ENCODE measurements at places on chromosomes 1 and 21.

- no peak for DNase-seq
Measured at GRCh38 chr21:32382108-32382644, 10.6 kb downstream of the URB1 start.

- no peak for DNase-seq
Measured at GRCh38 chr1:30930631-30931173, 22.1 kb upstream of the SDC3 start.

DNA sequence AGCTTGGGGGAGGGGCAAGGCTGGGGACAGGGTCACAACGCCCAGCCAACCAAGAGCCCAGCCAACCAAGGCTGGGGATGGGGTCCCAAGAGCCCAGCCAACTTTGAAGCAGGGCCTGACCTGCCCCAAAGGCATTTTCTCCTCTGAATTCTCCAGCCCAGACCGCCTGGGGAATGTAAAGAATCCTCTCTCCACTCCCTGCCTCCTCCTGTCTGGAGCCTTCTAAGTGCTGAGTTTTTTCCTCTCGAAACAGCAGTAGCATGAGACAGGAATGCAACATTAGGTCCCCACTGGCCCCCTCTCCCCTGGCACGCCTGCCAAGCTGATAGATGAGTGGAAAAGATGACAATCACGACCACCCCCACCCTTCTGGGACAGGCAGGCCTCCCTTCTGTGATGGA is 17.0 kb downstream of the C1orf198 start:
- DNase-seq: no peak

DNA sequence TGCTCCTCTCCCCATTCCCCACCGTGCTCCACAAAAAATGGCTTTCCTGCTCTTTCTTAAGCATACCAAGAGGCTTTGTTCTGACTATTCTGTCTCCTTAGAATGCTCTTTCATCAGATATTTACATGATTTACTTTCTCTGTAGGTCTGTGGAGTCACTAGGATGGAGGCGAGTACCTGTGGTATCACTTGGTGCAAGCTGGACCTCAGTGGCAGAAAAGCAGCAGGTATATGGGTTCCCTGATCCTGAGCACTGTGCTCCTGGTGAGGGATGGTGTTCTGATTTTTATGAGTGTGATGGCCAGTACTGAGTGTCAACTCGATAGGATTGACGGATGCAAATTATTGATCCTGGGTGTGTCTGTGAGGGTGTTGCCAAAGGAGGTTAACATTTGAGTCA is 10.0 kb downstream of the C1orf87 start:
- DNase-seq: no peak

GRCh38 chr1:64864018-64864940 is 102.1 kb downstream of the JAK1 start:
- peak; percentile 56 for DNase-seq

DNA sequence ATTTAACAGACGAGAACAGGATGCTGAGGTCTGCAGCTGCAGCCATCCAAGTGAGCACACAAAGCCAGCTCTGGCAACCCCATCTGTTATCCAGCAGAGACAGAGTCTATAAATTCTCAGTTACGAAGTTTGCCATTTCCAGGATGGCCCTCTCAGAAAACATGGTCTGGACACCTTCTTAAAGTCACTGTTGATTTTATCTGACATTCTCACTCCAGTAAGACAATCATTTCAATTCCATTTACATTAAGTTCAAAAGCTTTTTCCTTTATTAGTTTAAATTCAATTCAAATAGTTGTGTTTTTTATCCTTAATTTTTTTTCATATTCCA is 125.5 kb downstream of the DMRTB1 start:
- DNase-seq: no peak

- no peak for DNase-seq
Measured at GRCh38 chr1:204323887-204324286, 35.8 kb downstream of the PLEKHA6 start.

DNA sequence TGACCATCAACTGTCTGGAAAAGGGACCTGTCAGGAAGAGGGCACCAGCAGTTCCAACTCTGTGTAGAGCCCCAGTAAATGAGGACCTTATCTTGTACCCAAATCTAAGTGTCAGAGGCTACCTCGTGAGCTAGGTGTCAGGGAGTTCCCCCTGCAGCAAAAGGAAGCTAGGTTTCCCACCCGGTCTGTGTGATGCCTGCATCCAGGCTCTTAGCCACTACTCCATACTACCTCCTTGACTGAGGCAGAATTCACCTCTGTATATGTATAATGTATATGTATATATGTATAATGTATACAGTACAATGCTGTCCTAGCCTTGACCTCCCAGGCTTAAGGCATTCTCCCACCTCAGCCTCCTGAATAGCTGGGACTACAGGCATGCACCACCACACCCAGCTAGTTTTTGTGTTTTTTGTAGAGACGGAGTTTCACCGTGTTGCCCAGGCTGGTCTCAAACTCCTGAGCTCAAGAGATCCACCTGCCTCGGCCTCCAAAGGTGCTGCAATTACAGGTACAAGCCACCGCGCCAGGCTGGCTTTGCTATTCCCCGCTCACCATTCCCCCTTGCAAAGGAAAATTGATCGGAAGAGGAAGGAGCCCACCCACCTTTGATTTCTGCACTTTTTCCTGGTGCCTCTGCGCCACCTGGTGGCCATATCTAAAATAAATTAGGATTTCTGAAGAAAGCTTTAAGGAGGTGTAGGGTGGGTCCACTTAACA is 15.7 kb upstream of the LUZP1 start:
- DNase-seq: no peak

DNA sequence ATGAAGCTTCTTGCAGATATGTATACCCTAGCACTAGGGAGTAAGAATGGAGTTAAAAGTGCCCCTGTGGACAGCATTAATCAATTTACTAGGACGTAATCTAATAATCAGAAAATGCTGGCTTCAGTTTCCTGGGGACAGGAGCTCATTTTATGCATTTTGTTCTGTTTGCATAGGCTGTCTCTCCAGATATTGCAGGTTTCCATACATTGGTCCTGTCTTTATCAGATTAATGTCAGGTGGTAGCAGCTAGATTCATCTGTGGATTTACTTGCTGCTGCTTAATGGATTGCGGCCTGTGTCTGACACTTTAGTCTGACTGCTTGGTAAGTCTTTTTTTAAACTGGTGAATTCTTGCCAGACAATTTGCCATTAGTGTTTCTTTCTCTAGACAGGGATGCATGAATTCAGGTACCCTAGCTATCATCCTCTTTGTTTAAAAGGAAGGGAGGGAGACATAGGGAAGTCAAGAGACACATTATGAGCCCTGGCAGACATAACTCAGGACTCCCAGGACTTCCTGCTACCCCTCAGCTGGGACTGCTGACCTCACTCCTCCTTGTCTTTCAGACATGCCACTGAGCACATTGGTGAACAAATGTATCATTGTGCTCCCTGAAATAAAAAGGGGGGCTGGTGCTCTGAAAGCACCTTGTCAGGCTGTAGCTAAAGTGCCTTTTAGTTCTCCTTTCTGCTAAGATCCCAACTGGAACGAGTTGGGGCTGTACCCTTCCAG is 47.7 kb downstream of the NOS1AP start:
- DNase-seq: no peak

DNA sequence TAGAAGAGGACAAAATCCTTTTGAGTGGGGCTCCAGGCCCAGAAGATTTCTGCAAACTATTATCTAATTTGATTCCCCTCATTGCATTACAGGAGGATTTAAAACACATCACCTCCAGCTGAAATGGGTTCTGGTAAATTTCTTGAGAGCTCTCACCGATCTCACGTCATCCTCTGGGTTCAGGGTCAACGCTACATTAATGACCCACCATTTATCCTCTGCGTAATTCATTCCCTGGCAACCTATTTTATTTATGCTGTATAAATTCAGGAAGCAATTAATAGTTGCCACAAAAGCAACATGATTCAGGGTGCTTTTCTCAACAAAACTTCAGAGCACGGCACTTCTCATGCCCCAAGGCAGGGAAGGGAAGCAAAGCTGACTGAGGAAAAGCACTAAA is 38.9 kb downstream of the LMX1A start:
- DNase-seq: no peak

DNA sequence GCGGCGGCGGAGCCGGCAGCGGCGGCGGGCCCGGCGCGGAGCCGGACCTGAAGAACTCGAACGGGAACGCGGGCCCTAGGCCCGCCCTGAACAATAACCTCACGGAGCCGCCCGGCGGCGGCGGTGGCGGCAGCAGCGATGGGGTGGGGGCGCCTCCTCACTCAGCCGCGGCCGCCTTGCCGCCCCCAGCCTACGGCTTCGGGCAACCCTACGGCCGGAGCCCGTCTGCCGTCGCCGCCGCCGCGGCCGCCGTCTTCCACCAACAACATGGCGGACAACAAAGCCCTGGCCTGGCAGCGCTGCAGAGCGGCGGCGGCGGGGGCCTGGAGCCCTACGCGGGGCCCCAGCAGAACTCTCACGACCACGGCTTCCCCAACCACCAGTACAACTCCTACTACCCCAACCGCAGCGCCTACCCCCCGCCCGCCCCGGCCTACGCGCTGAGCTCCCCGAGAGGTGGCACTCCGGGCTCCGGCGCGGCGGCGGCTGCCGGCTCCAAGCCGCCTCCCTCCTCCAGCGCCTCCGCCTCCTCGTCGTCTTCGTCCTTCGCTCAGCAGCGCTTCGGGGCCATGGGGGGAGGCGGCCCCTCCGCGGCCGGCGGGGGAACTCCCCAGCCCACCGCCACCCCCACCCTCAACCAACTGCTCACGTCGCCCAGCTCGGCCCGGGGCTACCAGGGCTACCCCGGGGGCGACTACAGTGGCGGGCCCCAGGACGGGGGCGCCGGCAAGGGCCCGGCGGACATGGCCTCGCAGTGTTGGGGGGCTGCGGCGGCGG is 1.0 kb downstream of the ARID1A start:
- no peak for DNase-seq

GRCh38 chr1:6497867-6498575 is 6.6 kb upstream of the PLEKHG5 start:
- no peak for DNase-seq

DNA sequence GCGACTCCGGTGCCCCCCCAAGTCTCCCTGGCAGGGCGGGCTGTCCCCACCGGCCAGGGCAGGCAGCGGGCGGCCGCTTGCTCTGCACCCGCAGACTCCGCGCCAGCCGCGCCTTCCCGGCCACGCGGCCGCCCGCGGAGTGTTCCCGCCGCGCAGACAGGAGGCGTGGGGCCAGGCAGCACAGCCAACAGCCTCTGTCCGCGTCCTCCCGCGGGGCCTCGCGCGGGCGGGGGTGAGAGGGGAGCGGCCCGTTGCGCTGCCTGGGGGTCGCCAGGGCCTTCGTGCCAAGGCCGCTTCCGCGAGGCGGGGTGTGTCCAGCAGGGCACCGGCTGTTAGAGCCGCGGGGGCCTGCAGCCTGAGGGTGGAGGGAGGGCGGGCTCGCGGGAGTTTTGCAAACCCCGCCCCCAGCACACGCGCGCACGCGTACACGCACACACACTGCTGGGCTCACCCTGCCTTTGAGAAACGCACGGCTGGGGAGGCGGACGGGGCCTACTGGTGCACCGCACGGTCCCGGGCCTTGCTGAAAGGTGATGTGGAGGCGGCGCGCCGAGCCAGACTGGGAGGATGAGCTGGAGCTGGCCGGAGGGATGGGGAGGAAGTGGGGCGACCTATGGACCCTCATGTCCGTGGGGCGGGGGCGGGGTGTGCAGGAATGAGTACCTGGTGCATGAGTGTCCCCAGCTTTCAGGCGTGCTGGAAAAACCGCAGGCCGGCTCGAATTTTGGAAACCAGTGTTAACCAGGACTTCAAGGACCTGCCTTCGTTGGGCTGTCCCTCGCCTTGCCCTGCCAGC is 41.5 kb downstream of the KIAA1614 start:
- peak; percentile 70 for DNase-seq

DNA sequence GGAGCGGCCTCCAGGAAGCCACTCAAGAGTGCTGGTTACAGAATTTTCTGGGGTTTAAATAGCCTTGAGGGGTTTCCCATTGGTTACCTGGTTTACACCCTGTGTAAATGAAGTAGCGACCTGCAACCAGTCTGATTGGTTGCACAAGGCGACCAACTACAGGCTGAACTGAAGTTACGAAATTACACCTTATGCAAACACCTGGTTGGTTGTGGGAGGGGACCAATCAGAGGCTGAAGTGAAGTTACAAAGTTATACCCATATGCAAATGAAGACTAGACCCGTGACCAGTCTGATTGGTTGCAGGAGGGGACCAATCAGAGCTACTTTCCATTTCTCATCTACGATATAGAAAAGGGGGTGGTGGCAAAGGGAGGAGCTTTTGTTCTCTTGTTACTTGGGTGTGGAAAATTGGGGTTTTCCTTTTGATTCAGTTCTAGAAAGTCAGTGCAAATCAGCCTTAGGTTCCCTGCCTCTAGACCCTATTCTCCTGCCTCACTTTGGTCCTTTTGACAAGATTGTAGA is 22.2 kb upstream of the C1orf174 start:
- DNase-seq: no peak

GRCh38 chr1:175167861-175168260 is 24.7 kb downstream of the KIAA0040 start:
- no peak for DNase-seq

- DNase-seq: no peak
Measured at GRCh38 chr1:110896090-110896489, 23.1 kb downstream of the CD53 start.

DNA sequence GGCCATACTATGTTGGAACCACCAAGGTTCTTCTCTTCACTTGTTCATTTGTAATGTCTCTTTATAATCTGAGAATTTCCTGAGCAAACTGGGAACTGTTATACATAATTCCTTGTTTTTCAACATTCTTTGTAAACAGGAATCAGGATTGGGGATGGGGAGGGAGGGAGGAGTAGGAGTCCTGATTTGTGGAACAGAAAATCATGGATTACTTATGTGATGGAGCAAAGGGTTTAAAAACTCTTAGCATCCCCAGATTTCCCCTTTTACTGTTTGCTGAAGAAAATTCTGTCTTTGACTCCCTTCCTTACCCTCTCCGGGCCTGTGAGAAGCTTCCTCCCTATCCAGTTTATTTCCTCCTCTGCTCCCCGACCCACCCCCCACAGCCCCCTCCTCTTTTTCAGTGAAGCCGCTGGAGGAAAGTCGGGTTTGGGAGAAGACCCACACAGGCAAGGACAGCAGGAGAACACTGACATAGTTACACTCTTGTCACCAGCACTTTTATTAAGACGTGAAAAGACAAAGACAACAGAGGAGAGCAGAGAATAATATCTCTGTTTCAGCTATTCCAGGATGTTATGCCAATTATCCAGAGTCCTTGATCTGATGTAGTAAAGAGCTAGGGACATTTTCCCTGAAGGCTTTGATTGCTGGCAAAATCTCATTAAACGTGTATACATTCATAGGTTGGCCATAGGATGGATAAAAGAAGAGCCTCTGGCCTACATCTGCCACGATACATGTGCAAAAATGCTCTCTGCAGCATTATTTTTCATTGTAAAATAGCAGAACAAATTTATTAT is 4.6 kb upstream of the NBPF1 start:
- no peak for DNase-seq

DNA sequence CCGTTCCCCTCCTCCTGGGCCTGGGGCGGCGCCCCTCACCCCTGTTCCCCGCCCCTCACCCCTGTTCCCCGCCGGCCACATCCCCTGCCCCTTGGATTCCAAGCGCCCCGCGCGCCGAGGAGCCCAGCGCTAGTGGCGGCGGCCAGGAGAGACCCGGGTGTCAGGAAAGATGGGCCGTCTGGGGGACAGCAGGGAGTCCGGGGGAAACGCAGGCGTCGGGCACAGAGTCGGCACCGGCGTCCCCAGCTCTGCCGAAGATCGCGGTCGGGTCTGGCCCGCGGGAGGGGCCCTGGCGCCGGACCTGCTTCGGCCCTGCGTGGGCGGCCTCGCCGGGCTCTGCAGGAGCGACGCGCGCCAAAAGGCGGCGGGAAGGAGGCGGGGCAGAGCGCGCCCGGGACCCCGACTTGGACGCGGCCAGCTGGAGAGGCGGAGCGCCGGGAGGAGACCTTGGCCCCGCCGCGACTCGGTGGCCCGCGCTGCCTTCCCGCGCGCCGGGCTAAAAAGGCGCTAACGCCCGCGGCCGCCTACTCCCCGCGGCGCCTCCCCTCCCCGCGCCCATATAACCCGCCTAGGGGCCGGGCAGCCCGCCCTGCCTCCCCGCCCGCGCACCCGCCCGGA is at the start of gene TP73:
Gene TP73, plus strand, starts transcription at position 587 of the 618 bp plus-strand sequence. CDS start 29,850 bp downstream, outside the sequence.
- no peak for DNase-seq
